Caki2 (cell line): ENCODE measurements at places on chromosomes 4 and X.

- DNase-seq, result no peak
These were observed 5.8 kb downstream of the NKX3-2 start for GRCh38 chr4:13538427-13538973.

- DNase-seq, result no peak
These were observed 159.7 kb downstream of the SH2D1A start for GRCh38 chrX:124506066-124506465.

GRCh38 chr4:42458657-42459056 is 61.4 kb downstream of the SHISA3 start:
- DNase-seq, result no peak

DNA sequence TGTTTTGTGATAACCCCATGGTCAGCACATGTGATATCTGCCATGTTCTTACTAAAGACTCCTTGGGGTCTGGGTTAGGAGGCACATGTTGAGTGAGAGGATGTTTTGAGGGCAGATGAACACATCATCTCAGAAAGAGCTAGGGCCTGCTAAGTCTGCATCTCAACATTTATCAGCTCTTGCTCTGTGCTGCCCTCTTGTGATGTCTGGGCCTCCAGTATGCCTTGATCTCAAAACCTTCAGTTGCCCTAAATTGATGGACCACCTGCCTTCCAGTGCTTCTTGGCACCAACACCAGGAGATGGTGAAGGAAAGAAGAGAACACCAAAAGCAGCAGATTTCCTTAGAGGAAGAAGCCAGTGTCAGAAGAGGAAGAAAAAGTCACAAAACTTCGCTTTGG is 22.5 kb downstream of the MID1 start:
- DNase-seq, result no peak

DNA sequence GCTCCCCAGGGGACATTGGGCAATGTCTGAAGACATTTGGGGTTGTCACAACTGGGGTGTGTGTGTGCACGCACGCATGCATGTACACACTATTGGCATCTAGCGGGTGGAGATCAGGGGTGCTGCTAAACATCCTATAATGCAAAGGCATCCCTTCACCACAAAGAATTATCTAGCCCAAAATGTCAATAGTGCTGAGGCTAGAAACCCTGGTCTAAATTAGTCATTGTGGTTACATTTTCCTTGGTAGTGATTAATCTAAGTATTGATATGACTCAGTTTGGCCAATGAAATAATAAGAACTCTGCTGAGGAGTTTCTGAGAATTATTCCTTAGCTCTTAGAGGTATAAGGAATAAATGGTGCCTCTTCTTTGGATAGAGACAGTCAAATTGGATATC is 200.2 kb downstream of the CLCN4 start:
- no peak for DNase-seq

DNA sequence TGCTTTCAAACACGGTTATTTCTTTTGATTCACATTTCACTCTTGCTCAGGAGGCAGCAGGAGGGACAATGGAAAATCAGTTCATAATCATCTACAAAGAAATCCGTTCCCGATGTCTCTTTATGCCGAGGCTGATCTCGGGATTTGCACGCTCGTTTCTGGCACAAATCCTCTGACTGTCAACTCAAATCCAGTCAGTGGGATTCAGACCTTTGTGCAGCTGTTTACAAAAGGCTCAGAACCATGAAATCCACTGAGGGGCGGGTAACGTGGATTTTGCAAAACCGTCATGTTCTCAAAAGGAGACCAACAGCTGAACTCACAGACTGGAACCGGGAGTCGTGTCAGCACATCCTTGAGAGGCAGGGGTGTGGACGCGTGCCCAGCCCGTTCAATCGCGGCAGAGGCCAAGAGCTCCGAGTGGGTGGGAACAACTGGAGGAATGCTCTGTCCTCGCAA is 46.4 kb downstream of the ACOX3 start:
- peak; percentile 19 for DNase-seq
